ENCODE measurements at places on chromosomes 7 and 10.

DNA sequence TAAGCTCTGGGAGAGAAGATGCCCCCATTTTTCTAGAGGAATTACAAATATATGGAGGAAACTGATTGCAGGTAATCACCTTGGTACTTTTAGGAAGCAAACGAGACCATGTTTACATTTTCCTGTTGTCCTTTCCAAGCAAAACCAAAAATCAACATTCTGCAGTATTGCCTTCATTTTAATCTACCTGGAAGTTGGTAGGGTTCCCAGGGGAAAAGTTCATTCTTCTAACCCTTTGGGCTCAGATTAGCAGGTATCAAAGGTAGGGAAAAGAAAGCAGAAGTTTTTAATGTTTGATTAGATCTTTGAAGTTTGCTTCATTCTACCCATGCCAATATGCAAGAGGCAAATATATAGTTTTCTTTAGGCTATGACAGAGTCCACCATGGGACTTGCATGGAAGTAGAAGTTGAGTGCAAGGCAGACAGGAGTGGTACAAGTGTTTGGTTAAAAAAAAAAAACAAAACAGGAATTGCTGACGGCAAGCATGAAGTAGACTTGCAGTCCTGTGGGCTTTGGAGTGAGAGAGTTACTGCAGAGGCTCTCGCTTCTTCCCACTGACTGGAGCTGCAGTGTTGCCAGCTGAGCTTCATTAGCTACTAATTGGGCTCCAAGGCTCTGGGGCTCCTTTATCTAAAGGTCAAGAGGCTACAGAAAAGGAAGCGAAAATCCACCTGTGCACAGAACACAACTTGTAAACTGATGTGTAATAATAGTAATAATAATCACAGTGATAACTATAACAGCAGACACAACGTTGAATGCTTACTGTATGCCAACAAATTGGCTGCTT is 28.9 kb upstream of the ASAH2 start:
- DNase-seq = no peak

DNA sequence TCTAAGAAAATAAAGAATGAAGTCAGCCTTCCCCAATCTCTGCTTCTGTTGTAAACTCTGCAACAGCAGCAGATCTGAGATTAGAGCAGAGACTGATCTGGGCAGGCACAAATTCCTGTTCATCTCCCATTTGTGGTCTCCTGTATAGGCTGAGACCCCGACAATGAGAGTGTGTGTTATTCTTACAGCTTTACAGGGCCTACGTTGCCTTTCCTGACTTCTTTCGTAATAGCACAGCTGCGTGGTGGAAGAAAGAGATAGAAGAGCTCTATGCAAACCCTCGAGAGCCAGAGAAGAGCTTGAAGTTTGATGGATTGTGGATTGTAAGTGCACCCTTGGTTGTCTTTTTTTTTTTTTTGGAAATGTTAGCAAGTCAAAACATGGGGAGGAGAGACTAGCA is 72.1 kb downstream of the PRSS58 start:
- DNase-seq = no peak

GRCh38 chr7:920351-921070 is 34.0 kb downstream of the ADAP1 start:
- no peak for DNase-seq

DNA sequence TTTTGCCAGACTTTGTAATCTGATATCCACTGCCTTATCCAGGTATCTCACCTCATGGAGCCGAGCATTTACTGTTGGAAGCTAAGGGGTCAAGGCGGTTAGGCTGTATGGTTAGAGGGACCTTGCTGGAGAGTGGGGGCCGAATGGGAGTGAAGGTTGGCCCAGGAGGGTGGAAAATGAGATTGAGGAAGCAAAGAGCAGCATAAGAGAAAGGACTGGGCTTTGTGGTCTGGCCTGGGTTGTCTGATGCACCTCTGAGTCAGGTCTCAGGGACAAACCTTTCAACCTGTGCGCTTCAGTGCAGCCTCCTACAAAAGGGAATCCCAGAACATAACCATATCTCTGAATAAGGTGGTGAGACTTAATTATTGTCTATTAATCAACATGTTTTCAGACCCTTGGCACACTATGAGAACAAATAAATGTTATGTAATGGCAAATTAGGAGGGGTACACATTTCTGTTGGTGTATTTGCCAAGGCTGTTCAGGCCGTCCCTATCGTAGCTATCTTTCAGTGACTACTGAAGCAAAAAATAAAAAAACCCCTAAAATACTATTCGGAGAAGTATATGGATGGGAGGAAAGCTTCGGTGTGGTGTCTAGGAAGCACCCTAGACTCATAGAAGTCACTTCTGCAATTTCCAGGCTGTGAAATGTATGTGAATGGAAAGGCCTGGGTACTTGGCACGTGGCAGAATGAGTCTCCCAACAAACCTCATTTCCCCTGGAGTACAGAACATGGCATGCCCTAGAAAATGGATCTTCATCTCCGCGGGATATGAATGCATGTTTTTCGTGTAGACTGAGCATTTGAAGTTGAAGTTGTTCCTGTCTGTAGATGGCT is 4.3 kb downstream of the CAMK1D start:
- no peak for DNase-seq

DNA sequence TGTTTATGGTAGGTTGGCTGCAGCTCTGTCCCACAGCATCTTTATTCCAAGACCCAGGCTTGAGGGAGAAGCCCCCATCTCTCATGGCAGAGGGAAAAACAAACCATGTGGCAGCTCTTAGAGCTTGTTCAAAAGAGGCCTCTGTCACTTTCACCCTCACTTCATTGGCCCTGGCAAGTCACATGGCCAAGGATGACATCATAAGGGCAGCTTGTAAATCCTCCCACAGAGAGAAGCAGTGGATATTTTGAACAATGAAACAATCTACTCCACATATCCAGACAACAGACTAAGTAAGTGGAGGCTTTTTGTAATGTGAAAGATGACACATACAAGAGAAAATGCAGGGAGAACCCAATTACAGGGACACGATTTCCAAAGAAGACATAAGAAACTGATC is 108.1 kb downstream of the GRID1 start:
- no peak for DNase-seq

DNA sequence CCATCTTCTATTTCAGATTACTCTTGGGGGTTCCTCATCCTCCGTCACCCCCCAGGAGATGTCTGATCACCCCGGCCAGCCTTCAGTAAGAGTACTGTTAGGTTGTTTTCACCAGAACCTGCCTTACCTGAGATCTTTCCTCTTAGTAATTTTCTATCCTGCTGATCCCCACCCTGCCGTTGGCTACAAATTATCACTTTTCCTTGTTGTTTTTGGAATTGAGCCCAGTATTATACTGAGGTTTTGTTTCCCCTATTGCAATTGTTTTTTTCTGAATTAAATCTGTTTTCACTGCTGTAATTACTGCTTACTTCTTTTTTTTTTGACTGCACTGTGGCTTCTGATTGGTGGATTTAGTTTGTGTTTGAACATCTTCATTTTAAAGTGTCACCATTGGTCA is 14.7 kb downstream of the SPAM1 start:
- no peak for DNase-seq

GRCh38 chr10:123563994-123564393 is 102.2 kb upstream of the GPR26 start:
- no peak for DNase-seq

DNA sequence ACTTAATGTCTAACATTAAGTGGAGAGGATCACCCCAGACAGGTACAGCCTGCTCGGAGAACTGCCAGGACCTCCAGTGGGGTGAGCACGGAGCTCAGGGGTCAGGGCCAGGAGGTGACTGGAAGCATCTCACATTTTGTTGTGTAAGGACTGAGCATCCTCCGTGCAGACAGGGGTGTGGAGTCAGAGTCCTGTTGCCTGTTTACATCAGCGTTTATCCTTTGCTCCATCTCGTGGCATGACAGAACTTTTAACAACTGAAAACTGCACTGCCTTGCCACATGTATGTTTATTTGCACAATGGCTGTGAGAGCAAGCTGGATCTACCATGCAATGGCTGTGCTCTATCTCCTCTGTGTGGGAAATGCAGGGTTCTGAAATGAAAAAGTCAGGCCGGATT is 175.4 kb upstream of the AKR1E2 start:
- DNase-seq = peak; percentile 52

- DNase-seq = peak; percentile 87
Measured at GRCh38 chr7:80634505-80634904, 3.9 kb upstream of the CD36 start.

GRCh38 chr10:122407375-122408125 is 33.0 kb downstream of the PLEKHA1 start:
- no peak for DNase-seq

DNA sequence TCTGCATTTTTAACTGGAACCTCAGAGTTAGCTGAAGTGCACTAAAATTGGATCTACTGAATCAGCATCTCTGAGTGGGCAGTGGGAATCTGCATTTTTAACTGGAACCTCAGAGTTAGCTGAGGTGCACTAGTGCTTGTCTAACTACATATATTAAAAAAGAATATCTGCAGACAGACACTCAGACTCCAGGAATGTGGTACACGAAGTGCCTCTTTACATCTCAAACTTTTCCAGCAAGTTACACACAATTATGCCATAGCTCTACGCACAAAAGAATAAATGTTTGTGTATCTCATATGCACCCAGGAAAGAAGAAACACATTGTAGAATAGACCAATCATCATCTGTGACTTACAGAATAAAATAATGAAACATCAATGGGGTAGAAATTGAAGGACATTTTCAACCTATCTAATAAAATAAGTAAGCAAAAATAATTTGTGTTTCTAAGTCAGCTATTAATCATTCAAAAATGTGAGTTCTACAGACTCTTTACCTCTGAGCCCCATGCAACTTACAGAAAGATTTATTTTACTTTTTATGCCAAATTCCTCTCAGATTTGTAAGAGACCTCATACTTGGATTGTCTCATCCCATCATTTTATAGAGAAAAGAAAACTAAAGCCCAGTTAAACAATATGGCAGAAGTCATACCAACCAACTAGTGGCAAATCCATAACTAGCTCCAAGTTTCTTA is 28.3 kb downstream of the PPP1R3A start:
- peak; percentile 7 for DNase-seq

DNA sequence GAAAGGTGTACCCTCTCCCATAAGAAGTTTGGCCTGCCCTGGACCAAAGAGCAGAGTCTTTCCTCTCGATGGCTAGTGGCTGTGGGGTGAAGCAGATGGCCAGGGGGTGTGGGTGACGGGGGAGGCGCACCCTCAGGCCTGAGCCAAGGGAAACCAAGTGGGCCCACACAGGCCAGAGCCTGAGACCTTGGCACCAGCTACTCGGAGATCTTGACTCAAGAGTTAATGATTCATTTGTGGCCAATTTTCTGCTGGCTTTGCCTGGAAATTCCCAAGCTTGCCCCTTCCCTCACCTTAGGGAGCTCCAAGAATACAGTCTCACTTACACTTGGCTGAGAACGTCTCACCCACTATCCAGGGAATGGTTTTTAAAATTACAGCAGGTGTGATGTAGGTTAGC is 42.7 kb downstream of the ZMIZ1 start:
- peak; percentile 65 for DNase-seq

DNA sequence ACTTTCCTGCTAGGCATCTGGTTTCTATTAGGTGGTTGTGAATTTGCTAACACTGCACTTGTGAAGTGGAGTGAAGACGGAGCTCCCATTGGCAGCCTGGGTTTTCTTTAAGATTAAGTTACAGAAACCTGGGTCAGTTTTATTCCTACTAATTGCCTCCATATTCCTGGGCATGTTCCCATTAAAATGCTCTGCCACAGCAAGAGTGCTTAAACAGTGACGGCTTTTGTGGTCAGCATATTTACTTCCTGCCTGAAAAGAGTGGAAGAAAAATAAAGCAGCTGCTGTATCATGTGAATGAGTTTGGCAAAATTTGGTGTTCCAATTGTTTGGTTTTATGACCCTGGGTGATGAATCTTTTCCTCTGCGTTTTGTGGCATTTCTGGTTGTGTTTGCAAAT is 96.9 kb upstream of the PLXDC2 start:
- peak; percentile 71 for DNase-seq

- peak; percentile 8 for DNase-seq
Measured at GRCh38 chr10:87589645-87590051, 70.0 kb upstream of the PAPSS2 start.

GRCh38 chr7:106566196-106566595 is 94.8 kb downstream of the CCDC71L start:
- no peak for DNase-seq

GRCh38 chr10:17793823-17794644 is 15.1 kb upstream of the MRC1 start:
- no peak for DNase-seq

GRCh38 chr7:26360650-26361049 is 69.0 kb downstream of the SNX10 start:
- DNase-seq = no peak

GRCh38 chr10:4501306-4501705 is 324.7 kb upstream of the AKR1E2 start:
- DNase-seq = peak; percentile 25

DNA sequence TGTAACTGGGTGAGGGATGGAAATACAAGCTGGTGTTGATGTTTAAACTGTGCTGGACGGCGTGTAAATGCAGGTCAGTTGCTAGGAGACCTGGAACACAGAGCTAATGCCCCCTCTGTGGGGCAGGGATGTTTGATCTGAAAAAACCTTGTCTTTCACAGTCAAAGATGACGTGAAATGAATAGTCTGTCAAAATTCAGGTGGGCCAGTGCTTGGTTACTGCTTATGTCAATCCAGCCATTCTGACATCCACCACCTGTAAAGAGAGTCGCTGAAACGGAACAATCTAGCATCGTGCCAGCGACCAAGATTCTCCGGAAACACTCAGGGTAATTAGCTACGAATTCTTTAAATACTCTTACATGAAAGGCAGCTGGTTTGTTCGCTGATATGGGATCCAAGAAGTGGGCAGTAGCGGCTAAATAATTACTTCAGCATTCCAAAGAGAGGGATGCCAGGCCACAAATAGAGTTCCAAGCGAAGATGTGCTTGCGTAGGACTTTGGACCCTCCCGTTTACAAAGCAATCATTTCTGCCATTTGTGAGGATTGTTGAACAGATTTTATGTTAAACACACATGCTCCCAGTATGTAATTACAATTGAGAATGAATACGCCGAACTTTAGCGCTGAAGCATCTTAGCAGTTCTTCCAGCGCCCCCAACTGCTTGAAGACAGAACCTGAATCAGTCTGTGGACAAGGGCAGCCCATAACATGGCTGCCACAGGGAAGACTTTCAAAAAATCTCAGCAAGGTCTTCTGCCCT is 7.3 kb upstream of the ASB4 start:
- peak; percentile 50 for DNase-seq

Data from fibroblast of the aortic adventitia (primary cell).